ENCODE measurements at places on chromosomes 2 and 18. TPM values are rescaled to one million over a fixed set of nuclear protein-coding genes. Genes with fewer than 3 reads are reported as not detected.

DNA sequence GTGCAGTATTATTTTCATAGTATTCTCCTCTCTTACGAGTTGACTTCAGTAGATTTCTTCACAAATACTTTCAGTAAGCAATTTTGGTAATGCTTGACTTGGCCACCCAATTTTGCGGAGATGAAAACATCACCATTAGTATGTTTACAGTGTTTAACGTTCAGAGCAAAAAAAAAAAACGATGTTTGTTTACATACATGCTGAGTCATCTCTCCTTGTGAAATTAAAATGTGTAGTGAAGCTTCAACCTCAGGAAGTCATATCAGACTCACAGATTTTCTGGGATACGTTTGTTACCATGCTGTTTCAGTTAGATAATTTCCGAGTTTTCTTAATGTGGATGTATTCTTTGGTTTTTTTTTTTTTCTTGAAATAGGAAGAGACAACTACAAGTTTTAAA is 100.1 kb downstream of the CTNNA2 start:
- DNase-seq = no peak

The CD302 gene
- 10.2 TPM for total RNA-seq

GRCh38 chr2:110897966-110898365 is 165.6 kb downstream of the ACOXL start:
- DNase-seq = no peak

The MAP3K19 gene
- not detected for total RNA-seq

The LHCGR gene
- 0.19 TPM for total RNA-seq

GRCh38 chr18:45728336-45729010 is 4.5 kb downstream of the SLC14A1 start:
- no peak for DNase-seq

DNA sequence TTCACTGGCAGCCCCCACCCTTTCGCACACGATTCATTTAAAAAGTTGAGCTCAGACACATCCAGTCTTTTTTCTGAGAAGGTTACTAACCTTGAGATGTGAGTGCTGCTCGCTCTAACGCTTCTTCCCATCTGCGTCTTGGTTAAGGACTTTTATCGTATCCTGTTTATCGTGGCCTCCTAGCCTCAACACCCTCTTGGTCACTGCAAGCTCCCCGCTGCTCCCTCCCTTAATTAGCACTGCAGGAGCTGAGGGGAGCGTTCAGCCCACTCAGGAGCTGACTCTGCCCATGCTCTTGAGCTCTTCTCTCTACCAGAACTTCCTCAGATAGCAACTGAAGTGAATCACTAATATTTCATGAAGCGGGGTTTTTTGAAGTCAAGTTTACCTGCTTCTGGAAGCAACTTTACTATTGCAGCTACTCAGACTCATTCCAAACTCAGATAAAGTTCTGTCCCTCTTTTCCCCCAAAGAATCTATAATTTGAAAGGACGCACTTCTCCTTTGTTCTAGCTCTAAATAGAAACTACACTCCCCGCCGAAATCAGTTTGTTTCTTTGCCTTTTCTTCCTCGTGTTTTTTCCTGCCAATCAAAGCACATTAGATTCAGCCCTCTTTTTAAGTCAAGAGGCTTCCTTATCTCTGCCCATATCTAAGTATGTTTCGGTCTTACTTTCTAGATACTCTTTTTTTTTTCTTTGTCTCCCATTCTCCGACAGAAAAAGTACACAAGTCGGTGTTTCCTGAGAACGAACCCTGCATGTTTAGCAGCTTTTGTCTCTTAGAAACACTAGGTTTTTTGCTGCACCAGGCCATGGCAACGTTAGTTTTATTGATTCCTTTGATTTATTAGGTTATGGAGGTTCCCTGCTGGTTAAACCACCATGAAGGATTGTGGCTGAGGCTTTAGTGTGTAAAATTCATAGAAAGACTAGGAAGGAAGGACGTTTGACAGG is 9.3 kb upstream of the CD226 start:
- DNase-seq = no peak

- DNase-seq = no peak
These were observed 383.0 kb downstream of the TXNL1 start for GRCh38 chr18:56255381-56255780.

DNA sequence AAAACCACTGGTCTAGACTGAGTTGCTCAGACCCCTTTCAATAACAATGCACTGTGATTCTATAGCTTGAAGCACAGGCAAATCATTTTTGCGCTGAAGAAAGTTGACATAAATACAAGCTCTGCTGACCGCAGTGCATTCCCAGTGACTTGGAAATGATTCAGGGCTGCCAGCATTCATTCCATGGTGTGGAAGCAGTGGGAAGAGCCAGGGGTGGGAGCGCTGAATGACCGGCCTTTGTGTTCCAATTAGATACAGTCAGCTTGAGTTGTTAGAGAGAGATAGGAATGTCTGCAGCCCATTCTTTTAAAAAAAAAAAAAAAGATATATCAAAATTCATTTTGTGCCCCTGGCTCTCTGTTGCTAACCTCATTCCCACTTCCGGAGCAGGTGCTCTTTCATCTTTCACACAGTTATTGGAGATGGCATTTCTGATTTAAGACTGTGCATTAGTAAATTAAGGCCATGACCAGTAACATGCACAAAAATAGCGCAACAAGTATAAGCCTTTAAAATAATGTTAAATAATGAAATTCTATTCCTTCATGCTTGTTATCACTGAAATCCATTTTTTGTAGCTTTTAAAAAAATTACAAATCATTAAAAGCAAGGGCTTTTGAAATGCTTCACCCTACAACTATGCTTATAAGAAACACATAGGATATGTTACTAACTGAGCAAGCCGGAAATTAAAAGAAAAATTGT is 59.4 kb upstream of the CTLA4 start:
- DNase-seq = no peak

- no peak for DNase-seq
These were observed 23.5 kb upstream of the C18orf32 start for GRCh38 chr18:49510393-49511115.

- DNase-seq = no peak
These were observed 185.3 kb downstream of the PRKCE start for GRCh38 chr2:45836740-45837139.

DNA sequence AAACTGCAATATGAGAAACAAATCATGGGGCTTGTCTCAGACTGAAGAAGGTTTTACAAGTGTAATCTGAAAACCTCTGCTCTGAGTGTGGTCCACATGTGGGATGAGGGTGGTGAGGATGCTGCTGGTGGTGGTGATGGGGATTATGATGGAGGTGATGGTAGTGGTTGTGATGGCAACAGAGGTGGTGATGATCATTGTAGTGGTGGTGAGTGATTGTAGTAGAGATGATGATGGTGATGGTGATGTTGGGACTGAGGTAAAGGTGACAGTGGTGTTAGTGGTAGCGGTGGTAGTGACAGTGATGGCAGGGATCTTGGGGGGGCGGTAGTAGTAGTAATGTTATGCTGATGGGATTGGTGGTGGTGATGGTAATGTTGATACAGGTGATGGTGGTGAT is 217.8 kb downstream of the ANAPC1 start:
- peak; percentile 6 for DNase-seq

- DNase-seq = peak; percentile 96
These were observed 4.3 kb downstream of the IGFBP5 start for GRCh38 chr2:216690853-216691741.

GRCh38 chr2:71777946-71778345 is 324.6 kb downstream of the DYSF start:
- DNase-seq = no peak

The C2orf66 gene
- not detected for total RNA-seq

The ANKRD62 gene
- not detected for total RNA-seq

GRCh38 chr2:142980246-142981068 is 103.0 kb downstream of the KYNU start:
- no peak for DNase-seq

GRCh38 chr2:154455166-154455565 is 243.3 kb upstream of the KCNJ3 start:
- no peak for DNase-seq

DNA sequence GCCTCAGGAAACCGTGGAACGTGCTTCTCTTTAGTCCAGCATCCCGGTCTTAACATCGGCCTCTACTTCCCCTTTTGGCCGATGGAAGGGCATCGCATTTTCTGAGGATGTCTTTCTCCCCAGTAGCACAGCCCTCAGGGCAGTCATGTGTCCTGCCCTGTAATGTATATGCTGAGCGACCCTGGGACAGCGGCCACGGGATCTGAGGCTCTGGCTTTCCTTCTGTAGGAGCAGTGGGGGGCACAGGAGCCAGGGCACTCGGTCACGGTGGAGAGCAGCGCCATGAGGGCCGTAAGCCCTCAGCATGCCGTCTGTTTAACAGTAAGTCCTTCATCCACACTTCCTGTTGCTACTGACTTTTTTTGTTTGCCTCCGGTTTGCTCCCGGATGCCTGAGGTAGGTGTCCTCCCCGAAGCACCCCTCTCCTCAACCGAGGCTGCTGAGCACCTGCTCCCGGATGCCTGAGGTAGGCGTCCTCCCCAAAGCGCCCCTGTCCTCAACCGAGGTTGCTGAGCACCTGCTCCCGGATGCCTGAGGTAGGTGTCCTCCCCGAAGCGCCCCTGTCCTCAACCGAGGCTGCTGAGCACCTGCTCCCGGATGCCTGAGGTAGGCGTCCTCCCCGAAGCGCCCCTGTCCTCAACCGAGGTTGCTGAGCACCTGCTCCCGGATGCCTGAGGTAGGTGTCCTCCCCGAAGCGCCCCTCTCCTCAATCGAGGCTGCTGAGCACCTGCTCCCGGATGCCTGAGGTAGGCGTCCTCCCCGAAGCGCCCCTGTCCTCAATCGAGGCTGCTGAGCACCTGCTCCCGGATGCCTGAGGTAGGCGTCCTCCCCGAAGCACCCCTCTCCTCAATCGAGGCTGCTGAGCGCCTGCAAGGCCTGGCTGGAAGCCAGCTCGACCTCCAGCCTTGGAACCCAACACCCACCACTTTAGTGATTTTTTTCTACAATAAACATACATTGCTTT is 169.3 kb downstream of the HDAC4 start:
- no peak for DNase-seq

- DNase-seq = no peak
These were observed 8.6 kb upstream of the NCOA1 start for GRCh38 chr2:24482251-24482971.

The TMEM200C gene
- total RNA-seq = not detected

- no peak for DNase-seq
These were observed 735 bp downstream of the CD207 start for GRCh38 chr2:70834881-70835280.

- peak; percentile 85 for DNase-seq
These were observed at the start of gene ZNF385B for GRCh38 chr2:179861416-179862067. Gene ZNF385B (minus strand): TSS chr2:179861612.

DNA sequence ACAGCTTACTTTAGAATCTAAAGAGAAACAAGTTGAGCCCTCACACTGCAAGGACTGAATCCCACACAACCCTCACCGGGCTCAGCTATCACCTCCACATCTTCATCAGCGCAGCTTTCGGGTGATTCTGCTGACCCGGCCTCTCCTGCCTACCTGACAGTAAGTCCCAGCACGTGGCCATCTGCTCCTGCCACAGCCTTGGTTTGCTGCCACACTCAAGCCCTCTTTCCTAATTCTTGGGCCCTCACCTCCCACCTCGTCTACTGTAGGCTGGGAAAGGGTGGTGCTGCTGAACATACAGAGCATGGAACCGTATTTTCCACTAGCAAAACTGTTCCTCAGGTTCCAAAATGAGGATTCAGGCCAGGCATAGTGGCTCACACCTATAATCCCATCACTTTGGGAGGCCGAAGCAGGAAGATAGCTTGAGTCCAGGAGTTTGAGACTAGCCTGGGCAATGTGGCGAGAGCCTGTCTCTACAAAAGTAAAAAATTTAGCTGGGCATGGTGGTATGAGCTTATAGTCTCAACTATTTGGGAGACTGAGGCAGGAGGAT is 55.3 kb upstream of the HAAO start:
- no peak for DNase-seq

The CHCHD5 gene
- total RNA-seq = 25.7 TPM

GRCh38 chr2:31324016-31324633 is 90.2 kb downstream of the EHD3 start:
- DNase-seq = no peak

GRCh38 chr2:170892391-170892951 is 36.6 kb upstream of the GORASP2 start:
- DNase-seq = no peak

- DNase-seq = no peak
These were observed 1096.8 kb upstream of the NXPH2 start for GRCh38 chr2:139876964-139877363.

- DNase-seq = no peak
These were observed 44.2 kb upstream of the SLC39A10 start for GRCh38 chr2:195612611-195613495.

DNA sequence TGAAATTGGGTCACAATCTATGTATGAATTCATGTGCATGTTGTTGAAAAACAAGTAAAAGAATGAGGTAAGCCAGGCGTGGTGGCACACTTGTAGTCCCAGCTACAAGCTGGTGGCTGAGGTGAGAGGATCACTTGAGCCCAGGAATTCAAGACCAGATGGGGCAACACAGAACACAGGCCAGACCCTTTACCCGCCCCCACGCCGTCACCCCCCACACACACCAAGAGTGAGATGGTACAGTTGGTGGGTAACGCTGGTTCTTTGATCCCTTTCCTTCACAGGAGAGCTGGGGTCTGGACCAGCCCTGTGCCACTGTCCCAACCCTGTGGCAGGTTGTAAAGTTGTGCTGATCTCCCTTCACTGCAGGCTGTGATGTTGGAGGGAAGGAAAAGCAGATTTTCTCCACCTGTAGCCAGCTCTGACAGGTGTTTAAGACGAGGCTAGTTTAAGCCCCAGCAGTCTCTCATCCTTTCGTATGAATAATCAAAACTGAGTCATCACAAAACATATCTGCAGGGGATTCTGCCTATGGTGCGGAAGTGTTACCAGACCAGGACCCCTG is 13.6 kb downstream of the B3GNT2 start:
- DNase-seq = no peak

- DNase-seq = no peak
These were observed 73.5 kb downstream of the MDH1 start for GRCh38 chr2:63662028-63662804.

GRCh38 chr2:219997341-219997851 is 370.0 kb downstream of the SLC4A3 start:
- peak; percentile 87 for DNase-seq

The NOP58 gene
- 39.5 TPM for total RNA-seq

The TTL gene
- 19.5 TPM for total RNA-seq

The CFAP65 gene
- total RNA-seq = not detected

GRCh38 chr2:241675885-241676284 is 10.7 kb downstream of the DTYMK start:
- no peak for DNase-seq

The TEX44 gene
- total RNA-seq = not detected

Data from lower leg skin (tissue), 4 donors.